Amniotic stem cell (primary cell): ENCODE measurements at places on chromosomes 16 and 17.

DNA sequence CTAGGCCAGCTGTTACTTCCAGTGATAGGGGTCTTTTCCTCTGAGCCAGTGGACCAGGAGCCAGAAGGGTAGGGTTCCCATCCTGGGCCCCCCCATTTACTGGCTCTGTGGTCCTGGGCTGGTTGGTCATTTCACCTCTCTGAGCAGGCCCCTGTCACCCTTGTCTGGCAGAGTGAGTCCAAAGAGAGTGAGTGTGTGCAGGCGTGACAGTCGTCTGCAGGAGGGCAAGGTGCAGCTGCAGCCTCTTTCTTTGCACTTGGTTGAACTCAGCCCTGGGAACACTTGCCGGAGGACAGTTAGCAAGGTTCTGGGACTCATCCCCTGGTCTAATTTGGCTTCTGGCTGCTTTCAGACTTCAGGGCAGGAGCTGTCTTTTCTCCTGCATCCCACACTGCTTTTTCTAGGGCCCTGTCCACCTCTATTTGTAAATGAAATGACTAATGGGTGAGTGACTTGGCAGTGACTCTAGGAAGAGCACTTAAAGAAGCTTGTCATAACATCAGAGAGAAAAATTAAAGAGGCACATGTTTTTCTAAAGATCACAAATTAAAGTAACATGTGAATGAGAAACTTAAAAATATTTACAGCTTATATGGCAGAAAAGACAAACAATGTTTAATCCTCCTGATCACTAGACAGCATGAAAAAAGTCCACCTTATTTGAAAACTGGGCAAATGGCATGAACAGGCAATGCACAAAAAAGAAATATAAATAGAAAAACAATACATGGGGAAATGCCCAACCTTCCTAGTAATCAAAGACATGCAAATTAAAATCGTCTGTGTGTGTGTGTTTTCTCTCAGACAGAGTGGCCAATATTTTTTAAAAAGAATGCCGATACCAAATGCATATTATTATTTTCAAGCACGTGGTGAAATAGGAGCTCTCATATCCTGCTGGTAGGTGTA lies 137.5 kb downstream of the NTN1 start:
- no peak for DNase-seq

- no peak for DNase-seq
These were observed 51.1 kb upstream of the CACNG5 start for GRCh38 chr17:66783656-66784381.

DNA sequence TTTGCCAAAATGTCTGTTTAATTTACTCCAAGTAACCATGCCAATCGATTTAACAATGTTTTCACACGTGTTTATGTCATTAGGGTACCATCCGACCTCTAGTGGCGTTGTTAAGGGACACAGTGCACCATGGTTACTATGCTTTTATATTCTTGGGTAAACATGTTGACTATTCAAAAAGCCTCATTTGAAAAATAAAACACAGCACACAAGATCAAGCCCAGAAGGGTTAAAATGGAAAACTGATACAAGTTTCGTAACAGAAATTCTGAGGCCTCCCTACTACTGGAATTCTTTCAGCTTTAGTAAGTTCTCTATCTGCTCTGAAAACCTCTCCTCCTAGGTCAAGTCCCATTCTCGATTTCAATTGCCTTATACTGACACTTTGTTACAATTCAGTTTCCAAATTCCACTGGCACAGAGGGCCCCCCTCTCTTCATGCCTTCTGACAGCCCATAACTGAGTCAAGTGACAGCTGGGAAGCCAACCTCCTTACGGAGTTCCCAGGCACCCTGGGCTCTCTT lies 2.1 kb downstream of the CFAP20 start:
- no peak for DNase-seq

DNA sequence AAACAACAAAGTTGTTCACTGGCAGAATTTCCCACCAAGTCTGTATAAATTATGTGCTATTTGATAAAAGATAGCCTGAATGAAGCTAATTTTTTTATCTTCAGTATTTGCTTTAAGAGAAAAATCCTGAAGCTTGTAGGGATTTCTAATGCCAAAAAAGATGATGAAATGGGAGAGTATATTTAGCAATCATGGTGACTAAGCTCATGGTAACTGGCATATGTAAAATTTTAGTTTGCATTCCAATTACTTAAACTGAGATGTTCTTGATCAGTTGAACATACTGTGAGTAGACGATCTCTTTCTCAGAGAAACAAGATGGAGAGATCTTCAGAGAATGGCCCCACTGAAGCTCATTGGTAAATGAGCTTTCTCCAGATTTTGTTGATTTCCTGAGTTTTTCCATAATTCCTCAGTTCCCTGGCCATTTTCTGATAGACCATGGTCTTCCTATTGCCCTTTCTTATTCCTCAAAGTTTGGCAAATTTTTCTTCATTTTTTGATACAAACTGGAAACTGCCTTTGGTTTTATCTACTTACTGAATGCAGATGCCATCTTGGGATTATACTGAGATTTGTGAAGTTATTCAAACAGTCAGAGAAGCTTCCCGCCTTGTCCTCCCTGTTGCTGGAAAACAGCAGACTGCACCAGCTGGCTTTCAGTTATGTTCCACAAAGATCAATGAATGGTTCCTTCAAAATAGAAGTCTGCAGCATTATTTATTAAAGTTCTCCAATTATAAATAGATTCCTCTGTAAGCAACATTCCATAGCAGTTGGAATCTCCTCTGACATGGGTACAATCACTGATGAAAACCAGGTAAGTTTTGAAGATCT lies 68.3 kb upstream of the ALOX12 start:
- DNase-seq: peak; percentile 13

GRCh38 chr17:39867084-39867879 lies 720 bp upstream of the ZPBP2 start:
- no peak for DNase-seq

DNA sequence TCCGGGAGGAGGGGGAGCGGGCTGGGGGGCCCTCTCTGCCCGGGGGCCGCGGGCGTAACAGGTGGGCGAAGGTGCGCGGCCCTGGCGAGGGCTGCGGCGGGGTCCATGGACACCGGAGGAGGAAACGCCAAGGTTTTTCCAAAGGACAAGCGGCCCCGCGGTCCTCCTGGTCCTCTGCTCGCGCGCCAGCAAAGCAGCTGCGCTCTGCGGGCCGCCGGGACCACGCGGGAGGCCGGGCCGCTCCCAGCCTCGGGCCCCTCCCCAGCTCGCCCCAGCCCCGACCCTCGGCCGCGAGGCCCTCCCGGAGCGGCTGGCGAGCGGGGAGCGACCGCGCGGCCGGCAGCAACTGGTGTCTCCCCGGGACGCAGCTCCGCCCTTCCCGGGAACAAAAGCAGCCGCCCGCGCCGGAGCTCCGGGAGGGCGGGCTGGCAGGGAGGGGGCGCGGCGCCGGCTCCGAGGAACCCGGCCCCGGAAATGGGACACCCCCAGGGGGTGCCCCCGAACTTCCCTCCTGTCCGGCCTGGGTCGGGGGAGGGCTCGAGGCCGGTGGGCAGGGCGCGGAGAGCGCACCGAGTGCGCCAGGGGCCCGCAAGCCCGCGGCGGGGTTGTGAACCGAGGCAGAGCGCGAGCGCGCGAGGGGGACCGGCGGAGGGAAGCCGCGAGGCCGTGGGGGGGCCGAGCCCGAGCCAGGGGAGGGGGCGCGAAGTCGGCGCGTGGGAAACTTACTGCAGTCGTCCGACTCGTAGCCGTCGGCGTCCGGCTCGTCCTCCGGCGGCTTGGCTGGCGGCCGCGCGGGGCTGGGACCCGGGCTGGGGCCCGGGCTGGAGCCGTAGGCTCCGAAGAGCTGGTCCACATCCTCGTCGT lies 837 bp downstream of the DOC2B start:
- DNase-seq: no peak

DNA sequence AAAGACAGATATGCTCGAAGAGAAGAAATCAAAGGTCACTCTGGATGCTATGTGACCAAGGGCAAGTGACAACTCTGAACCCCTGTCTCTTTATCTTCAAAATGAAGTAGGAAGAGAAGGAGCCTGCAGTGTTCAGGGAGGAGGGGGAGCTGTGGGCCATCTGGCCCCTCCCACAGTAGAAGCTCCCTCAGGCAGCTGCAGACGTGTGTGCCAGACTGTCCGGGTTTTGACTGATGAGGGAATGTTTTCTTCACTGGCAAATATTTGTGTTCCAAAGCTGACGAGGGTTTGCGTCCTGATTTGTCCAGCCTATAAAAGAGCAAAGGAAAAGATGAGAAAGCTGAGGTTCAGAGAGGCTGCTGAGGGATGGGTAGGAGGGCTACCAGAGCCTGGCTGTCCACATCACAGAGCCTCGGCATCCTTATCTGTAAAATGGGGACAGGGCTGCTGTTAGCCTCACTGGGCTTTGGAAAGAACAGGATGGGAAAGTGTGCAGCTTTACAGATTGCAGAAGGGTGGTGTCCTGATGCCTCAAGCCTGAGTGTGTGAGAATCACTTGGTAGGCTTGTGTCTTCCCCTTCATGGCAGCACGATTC lies 1.8 kb upstream of the GINS2 start:
- DNase-seq: no peak

- DNase-seq: no peak
These were observed 12.8 kb downstream of the ZNF174 start for GRCh38 chr16:3413730-3414379.

GRCh38 chr17:76193591-76193990 lies 46.7 kb downstream of the RNF157 start:
- DNase-seq: no peak

- DNase-seq: no peak
These were observed 47.1 kb downstream of the DNAH17 start for GRCh38 chr17:78529871-78530670.

DNA sequence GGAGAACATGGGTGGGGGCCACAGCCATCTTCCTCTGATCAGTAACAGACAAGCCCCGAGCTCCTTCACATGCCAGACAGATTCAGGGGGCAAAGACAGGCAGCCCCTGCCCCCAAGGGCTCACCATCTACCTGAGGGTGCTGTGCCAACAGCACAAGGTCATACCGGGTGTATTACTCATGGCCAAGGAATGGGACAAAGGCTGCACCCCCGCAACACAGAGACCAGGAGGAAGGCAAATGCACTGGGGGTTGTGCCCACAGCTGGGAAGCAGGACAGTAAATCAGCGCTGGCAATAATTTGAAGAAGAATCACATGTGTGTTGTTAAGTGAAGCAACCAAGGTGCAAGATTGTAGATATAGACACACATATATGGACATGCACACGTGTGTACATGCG lies 137.1 kb downstream of the C16orf95 start:
- no peak for DNase-seq

GRCh38 chr16:54067322-54068065 lies 219.1 kb downstream of the IRX3 start:
- no peak for DNase-seq

- DNase-seq: no peak
These were observed 45.1 kb downstream of the ZNF423 start for GRCh38 chr16:49810831-49811230.

DNA sequence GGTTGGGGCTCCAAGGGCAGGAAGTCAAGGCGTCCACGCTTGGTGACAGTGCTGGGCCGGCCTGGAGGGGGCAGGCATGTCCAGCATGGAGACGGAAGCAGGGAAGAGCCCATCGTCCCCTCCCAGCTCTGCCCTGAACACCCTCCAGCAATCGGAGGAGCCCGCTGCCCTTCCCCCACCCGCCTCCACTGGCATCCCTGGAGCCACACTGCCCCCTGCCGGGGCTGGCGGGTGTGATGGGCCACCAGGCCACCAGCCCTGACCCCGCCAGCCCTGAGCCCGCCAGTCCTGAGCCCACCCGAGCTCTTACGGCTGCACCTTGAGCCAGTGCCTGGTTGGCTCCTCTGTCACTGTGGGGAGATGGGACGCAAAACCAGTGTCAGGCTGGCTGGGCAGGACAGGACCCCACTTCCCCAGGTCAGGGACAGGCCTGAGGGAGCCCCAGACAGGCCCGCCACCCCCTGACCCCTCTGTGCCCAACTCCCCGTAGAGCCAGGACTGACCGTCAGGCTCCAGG lies 4.1 kb upstream of the CDH15 start:
- peak; percentile 20 for DNase-seq

GRCh38 chr16:25110387-25110947 lies 1.1 kb upstream of the LCMT1 start:
- no peak for DNase-seq

DNA sequence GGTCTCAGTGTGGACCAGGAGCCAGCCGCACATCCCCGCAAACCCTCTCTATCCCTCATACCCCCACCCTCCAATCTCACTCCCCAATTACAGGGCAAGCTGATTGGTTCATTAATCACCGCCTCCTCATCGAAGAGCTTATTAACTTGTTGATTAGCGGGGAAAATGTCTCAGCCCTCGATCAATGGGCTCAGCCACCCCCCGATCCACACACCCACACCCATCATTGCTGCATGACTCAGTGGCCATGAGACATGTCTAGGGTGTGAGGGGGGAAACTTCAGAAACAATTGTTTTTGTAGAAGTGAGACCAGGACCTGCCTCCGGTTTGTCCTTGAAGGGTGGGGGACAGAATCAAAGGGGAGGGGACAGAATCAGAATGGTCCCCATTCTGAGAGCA lies 2.5 kb upstream of the PYY start:
- DNase-seq: no peak

DNA sequence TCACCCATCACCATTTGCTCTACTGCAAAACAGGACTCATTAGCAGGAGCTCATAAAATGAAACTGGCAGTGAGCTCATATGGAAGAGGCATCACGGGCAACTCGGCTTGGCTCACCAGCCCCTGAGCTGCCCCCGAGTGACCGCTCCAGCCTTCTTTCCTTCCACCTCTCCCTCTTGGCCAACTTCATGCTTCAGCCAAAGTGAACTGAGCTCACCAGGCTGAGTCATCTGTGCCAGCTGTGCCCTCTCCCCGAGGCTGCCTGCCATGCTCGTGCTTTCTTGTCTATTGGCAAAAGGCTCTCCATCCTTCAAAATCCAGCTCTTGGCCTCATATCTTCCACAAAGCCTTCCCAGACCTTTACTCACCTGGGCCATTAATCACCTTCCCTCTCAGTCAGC lies 391.4 kb downstream of the WWOX start:
- no peak for DNase-seq

GRCh38 chr16:81140930-81141780 lies 45.0 kb upstream of the GCSH start:
- DNase-seq: no peak

- DNase-seq: no peak
These were observed 11.6 kb upstream of the GRB2 start for GRCh38 chr17:75417054-75417580.

DNA sequence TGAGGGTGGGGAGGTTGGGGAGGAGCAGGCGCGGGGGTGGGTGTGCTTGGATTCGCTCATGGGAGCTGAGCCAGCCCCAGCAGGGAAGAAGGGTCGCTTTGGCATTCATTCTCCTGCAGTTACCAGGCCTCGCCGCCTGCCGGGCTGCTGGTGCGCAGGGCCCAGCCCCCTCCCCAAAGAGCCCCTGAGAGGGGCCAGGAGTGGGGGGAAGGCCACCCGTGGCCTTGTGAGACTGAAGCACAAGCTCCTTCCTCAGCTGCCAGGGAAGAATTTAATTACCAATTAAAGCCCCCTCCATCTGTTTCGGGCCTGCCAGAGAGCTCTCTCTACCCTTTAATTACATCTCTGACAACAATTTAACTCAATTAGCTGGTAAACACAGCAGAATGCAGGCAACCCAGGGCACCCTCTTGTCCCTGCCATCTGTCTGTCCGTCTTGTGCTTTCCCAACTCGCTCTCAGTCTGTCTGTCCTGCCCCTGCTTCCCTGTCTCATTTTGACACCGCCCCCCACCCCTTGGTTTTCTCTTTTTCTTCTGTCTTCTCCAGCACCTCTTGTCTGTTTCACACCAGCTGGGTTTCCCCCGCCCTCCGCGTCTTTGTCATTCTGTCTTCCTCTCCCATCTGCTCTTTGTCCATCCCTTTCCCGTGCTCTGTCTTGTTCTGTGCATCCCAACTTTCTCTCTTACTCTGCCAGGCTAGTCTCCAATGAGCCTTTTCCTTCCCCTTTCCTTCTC lies 32.7 kb downstream of the CDK5RAP3 start:
- DNase-seq: no peak

- DNase-seq: no peak
These were observed 44.9 kb downstream of the MEOX1 start for GRCh38 chr17:43616852-43617251.
